ENCODE measurements at places on chromosomes 2 and 18. TPM values are rescaled to one million over a fixed set of nuclear protein-coding genes. Genes with fewer than 3 reads are reported as not detected.

Gene PSMA8
- not detected for total RNA-seq

Gene SH2D6
- total RNA-seq = 0.61 TPM

Gene MTIF2
- total RNA-seq = 36.4 TPM

Gene PKDCC
- 134 TPM for total RNA-seq

Gene SPP2
- not detected for total RNA-seq

Gene CFAP53
- 0.15 TPM for total RNA-seq

Gene PELI1
- 65.1 TPM for total RNA-seq

- DNase-seq = no peak
These were observed 63.7 kb downstream of the EIPR1 start for GRCh38 chr2:3313781-3314375.

- no peak for DNase-seq
These were observed 82.1 kb downstream of the MAP3K20 start for GRCh38 chr2:173157676-173158293.

GRCh38 chr18:24914171-24914525 lies 437.8 kb downstream of the ZNF521 start:
- no peak for DNase-seq

DNA sequence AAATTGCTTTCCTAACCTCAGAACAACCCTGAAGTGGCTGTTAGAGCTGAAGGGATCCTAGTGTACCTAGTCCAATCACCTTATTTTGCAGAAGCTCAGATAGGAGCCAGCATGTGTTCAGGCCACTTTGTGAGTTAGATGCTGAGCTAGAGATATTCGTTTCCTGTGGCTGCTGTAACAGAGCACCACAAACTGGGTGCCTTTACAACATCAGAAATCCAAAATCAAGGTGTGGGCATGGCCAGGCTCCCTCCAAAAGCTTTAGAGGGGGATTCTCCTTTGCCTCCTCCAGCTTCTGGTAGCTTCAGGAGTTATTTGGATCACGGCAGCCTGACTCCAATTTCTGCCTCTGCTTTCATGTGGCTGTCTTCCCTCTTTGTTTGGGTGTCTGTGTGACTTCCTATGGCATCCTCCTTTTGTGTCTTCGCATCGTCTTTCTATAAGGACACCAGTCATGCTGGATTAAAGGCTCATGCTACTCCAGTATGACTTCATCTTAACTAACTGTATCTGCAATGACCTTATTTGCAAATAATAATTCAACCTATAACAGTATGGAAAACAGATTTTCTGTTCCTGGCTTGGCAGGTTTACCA lies 86.3 kb upstream of the TGFA start:
- DNase-seq = peak; percentile 4

DNA sequence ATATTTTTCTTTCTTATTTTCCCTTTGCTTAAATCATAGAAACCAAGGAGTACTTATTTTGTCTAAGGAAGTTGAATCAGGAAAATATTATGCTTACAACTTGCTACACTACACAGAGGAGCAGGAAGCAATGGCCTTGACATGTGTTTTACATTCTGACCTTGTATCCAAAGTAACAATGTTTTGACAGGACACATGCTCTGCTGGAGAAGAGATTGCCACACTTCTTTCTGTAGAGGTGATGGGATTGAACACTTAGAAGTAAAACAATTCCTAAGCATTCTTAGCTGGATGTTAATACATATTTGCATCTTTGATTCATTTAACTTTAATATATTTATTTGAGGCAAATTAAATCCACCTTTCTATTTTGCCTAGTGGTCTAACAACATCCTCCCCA lies 929.1 kb downstream of the DSC3 start:
- DNase-seq = no peak

DNA sequence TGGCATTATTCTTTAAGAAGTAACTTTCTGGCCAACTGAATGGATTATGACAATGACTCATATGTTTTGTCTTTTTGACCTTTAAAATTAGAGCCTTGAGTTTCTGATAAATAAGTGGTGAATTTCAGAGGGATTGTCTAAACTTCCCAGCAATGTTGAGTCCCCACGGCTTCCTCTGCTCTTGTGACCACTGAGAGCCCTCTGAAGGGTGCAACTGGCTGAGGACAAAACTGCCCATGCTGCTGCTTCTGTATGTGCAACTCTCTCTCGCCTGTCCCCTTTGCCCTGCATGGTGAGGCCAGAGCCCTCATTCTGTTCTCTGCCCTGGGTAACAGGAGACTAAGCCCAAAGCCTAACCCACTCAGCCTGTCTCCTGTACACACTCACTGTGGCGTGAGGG lies 52.7 kb upstream of the SLC14A1 start:
- DNase-seq = no peak

DNA sequence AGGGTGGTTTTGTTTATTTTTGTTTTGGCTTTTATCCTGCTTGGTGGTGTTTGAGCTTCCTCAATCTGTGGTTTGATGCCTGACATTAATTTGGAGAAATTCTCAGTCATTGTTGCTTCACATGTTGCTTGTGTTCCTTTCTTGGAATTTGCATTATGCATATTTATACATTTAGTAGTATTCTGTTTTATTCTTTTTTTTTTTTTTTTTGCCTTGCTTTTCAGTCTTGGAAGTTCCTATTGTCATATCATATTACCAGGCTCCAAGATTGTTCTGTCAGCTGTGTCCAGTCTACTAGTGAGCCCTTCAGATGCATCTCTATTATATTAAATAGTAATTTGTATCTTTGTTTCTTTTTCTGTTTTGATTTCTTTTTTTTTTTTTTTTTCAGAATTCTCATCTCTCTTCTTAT lies 77.0 kb downstream of the EPC2 start:
- no peak for DNase-seq

- peak; percentile 72 for DNase-seq
These were observed 21.8 kb downstream of the ATG4B start for GRCh38 chr2:241659150-241659739.

DNA sequence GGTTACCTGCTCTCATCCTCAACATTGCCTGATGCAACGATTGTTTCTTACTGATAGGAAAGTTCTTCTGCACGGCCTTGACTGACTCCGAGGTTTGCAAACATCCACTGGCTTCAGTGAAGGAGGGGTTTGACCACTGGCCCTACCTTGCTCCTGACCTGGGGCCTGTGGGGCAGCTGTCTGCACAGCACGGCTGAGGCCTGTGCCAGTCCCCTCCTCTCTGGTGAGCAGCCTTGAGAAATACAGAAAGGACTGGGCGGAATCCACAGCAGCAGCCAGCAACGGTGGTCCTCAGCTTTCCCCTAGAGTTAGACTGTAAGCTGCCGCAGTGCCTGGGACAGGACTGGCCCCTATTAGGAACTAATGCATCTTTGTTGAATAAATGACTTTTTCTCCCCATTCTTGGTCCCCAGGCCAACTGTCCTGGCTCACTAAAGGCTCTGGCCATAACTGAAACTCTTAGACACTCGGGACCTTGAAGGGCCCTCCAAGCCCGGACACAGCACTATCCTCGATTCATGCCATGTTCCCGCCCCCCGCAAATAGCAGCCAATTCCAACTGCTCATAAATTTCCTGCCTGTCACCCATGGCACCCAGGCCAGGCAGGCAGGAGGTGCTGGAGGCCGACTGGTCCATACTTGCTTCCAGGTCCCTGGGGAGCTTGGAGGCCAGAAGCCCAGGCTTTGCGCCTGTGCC lies 26.7 kb downstream of the ATOH8 start:
- DNase-seq = no peak

GRCh38 chr18:24878289-24878688 lies 417.9 kb downstream of the HRH4 start:
- no peak for DNase-seq

All from H9 (cell line).